ENCODE measurements at places on chromosomes 7 and 10.

DNA sequence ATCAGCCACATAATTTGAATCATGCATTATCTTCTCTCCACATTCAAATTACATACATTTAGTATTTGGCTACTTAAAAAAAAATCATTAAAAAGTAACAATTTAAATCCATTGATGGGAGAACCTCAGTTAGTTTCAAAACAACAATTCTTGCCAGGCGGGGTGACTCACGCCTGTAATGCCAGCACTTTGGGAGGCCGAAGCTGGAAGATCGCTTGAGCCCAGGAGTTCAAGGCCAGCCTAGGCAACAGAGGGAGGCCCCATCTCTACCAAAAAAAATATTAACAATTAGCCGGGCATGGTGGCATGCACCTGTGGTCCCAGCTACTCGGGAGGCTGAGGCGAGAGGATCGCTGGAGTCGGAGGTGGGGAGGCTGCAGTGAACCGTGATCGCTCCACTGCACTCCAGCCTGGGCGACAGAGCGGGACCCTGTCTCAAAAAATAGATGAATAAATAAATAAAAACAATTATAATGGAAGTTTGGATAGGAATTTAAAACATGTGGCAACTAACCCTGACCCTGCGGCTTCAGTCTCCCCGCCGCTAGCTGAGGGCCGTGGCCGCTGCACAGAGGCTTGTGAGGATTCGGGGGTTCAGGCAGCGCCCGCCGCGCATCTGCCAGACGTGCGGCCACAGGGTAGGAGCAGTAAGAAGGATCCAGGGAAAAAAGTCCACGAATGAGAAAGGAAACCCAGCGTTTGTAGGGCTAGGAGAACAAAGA is 1.1 kb upstream of the CSGALNACT2 start:
- DNase-seq, result no peak

GRCh38 chr10:113463777-113464176 is 89.1 kb upstream of the HABP2 start:
- no peak for DNase-seq

DNA sequence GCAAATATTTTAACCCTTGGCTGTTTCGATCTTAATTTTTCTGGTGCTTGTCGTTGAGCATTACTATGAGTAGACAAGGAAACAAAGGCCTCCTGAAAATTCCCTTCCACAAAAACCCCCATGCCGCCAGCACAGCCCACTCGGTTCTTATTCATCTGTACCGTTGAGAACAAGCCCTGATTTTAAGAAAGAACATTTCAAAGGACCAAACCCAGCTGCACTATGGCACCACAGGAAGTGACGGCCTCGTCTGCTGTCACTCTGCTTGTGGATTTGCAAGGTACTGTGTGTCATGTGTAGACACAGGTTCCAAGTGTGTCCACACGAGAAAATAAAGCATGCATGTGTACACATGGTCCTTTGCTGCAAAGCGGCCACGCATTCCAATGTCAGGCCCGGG is 285.2 kb downstream of the DNAJB6 start:
- DNase-seq, result no peak

GRCh38 chr10:775245-776075 is 86.0 kb upstream of the DIP2C start:
- peak; percentile 67 for DNase-seq

- no peak for DNase-seq
Measured at GRCh38 chr10:128541926-128542475, 415.8 kb upstream of the MKI67 start.

GRCh38 chr10:32171204-32171603 is 115.0 kb upstream of the KIF5B start:
- peak; percentile 73 for DNase-seq

DNA sequence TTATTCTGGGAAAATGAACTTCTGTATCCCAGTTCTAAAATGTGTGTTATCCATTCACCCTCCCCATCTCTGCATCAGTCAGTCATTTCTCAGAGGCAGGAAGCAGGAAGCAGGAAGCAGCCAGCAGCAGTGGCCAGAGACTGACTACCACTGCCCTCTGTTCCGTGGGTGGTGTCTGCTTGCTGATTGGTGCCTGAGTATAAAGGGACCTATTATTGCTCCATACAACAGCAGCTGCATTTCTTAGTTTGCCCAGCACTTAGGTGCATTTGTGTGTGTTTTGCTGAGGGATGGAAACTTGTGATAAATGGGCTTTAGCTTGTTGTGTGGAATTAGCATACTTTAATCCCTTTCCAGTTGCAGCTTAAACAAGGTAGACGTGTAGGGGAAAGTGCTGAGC is 582.2 kb downstream of the SORCS1 start:
- DNase-seq, result peak; percentile 48

GRCh38 chr7:54632696-54633095 is 90.5 kb downstream of the VSTM2A start:
- DNase-seq, result no peak

GRCh38 chr10:130326954-130327353 is 190.8 kb downstream of the GLRX3 start:
- no peak for DNase-seq

GRCh38 chr7:47373871-47374451 is 207.9 kb downstream of the TNS3 start:
- DNase-seq, result no peak

GRCh38 chr10:95268438-95268837 is 22.4 kb downstream of the PDLIM1 start:
- DNase-seq, result peak; percentile 18

- DNase-seq, result no peak
Measured at GRCh38 chr10:63525021-63525420, 3.8 kb downstream of the REEP3 start.

DNA sequence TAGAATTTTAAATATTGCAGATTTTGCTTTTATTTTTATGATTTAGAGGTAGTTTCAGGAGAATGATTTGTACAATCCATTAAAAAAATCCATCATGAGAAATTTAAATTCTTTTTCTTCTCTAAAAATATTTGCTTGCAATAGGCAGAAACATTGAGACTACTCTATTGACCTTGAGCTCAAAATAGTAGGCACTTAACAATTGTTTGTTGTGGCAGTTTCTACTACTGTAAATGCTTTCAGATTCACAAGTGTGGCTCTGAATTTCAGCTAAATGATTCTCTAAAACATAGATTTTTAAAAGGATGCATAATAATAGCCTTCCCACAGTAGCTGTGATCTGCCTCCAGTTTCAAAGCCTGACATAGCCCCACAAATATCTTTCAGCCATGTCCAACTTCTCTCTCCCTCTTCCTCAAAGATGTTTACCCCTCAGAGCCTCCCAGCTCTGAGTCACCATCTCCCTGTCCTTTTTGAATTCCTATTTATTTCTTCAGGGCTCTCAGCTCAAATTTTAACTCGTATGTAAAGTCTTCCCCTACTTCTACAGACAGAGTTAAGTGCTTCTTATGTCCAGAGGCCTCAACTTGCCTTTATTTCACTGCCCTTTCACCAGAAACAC is 160.5 kb downstream of the AOAH start:
- no peak for DNase-seq

- DNase-seq, result no peak
Measured at GRCh38 chr7:26992670-26993069, 103.1 kb downstream of the HOXA1 start.

DNA sequence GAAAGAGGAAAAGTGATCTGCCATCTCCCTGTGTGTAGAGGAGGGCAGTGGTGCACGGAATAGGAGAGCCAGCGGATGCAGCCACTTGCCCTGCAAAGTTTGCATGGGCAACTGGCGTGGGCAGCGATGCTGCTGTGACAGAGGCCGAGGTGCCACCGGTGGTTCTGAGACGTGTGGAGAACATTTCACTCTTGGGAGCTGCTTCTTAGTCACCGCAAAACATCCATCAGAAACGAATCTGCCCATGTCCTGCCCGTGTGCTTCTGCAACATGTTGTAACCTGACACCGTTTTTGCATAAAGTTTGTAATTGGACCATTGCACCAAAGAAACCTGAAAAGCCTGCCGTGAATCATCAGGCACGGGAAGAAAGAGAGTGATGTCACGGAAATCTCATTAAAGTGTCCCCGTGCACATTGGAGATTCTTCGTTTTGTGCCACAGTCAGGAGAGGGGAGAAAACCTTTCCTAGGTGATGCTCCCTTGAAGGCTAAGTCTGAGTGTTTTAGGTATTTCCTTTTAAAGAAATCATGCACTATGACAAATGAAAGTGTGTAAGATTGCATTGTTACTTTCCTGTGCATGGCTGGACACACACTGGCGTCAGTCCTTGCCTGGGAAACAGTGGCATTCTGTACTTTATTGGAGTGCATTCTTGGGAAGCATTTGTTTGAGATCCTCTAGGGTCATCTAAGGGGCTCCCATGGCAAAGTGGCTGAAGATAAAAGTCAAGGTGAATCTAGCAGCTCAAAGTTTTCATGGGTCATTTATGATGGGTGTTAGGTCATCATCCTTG is 302.6 kb downstream of the KLF6 start:
- peak; percentile 68 for DNase-seq

GRCh38 chr7:155864271-155864985 is 52.2 kb upstream of the SHH start:
- no peak for DNase-seq

DNA sequence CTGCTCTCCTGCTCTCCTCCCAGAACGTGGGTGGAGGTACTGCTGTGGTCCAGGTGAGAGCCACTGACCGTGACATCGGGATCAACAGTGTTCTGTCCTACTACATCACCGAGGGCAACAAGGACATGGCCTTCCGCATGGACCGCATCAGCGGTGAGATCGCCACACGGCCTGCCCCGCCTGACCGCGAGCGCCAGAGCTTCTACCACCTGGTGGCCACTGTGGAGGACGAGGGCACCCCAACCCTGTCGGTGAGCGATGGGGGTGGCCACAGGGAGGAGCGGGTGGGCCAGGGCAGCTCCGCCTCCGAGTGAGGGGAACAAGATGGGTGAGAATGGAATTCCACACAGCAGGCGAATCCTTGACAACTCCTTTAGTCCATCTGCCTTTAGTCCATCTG is 22.1 kb upstream of the C10orf105 start:
- DNase-seq, result no peak

- peak; percentile 38 for DNase-seq
Measured at GRCh38 chr10:116521424-116522290, 24.1 kb upstream of the PNLIP start.

- DNase-seq, result no peak
Measured at GRCh38 chr7:559396-559705, 39.7 kb upstream of the PDGFA start.

DNA sequence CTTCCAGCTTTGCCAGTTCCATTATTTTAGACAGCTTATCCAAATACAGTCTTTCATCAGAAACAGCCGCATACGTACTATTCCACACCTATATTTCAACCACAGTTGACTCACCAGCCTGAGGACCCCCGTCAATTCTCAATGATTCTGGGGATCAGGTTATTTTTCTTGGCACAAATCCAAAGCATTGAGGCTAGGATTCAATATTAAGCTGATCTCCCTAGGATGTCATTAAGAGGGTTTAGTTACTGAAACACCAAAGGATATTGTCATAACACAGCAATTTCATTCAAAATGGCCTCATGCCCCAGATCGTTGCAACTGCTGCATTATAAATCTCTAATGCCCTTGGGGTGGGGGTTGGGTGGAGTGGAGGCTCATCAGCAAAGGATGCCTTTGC is 214.6 kb downstream of the PTEN start:
- no peak for DNase-seq

Measured in Calu3 (cell line).